Spleen (tissue), 13 donors: ENCODE measurements at places on chromosomes 2 and 18. TPM values are rescaled to one million over a fixed set of nuclear protein-coding genes. Genes with fewer than 3 reads are reported as not detected.

Gene PTPRN
- not detected for total RNA-seq

Gene FIGN
- 11.5 TPM for total RNA-seq

Gene FEV
- total RNA-seq = not detected

Gene ACKR3
- 87.5 TPM for total RNA-seq

Gene RAMP1
- total RNA-seq = 10.0 TPM

Gene ANKRD62
- total RNA-seq = not detected

Gene SIX3
- not detected for total RNA-seq

GRCh38 chr2:207128867-207129266 is 36.9 kb downstream of the KLF7 start:
- peaks cover 16% of the 10 kb centered on the region for H3K4me1 ChIP-seq
- no peak overlapping the region for H3K4me3 ChIP-seq
- H3K36me3 ChIP-seq = peaks cover 5% of the 10 kb centered on the region
- DNase-seq = no peak

GRCh38 chr2:153163055-153163454 is 315.5 kb downstream of the RPRM start:
- no peak for DNase-seq
- H3K27me3 ChIP-seq = no peaks in the 10 kb centered on the region
- H3K36me3 ChIP-seq = no peaks in the 10 kb centered on the region
- H3K27ac ChIP-seq = no peak overlapping the region

DNA sequence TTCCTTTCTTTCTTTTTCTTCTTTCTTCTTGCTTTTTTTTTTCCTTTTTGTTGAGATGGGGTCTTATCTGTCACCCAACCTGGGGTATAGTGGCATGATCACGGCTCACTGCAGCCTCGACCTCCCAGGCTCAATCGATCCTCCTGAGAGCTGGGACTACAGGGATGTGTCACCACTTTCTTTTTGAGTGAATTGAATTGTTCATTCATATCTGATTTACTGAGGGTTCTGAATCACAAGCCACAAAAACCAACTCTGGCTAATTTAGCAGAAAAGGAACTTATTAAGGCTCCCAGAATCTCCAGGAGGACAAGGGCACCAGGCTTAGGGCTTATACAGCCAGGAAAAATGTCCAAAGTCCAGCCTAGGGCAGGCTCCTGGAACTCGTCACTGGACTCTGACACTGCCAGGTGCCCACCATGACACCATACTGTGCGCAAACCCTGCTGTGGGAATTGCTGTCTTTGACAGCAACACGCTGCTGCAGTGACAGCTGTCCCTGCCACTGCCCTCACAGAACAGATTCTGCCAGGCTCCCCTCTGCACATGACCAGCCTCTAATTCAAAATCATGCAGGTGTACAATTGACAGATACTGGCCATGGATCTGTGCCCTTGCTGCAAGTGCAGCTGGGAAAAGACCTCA is 42.9 kb upstream of the EML6 start:
- H3K27ac ChIP-seq = no peak overlapping the region
- no peak for DNase-seq
- no peaks in the 10 kb centered on the region for H3K36me3 ChIP-seq
- no peaks in the 10 kb centered on the region for H3K27me3 ChIP-seq
- H3K4me1 ChIP-seq = peaks cover 11% of the 10 kb centered on the region
- no peak overlapping the region for H3K4me3 ChIP-seq

GRCh38 chr18:47247416-47248114 is 3.9 kb downstream of the SKOR2 start:
- no peaks in the 10 kb centered on the region for H3K36me3 ChIP-seq
- no peak overlapping the region for H3K4me3 ChIP-seq
- H3K27ac ChIP-seq = no peak overlapping the region
- no peaks in the 10 kb centered on the region for H3K4me1 ChIP-seq
- DNase-seq = no peak

DNA sequence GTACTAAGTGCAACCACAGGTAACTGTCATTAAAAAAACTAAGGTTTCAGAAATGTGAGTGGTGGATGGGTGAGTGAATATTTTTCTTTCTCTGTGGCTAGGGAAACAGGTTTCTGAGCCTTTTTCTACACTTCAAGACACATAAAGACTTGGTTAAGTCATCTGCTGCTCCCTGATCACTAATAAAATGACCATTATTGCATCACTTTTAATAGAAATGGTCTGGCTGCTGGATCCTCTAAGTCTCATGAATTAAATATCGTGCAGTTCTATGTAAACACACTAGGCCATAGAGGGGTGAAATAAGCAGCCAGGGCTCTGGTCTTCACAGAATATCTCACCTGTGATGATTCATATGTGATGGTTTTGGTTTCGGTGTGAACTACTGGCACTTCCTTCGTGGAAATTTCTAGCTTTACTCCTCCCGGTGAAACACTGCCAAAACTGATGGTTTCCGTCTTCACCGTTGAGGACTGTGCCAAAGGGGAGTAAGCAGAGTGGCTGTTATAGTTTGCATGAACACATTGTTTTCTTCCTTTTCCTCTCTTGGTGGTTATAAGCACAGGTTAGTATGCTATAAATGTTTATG is 100.4 kb upstream of the ZBTB14 start:
- no peak overlapping the region for H3K27ac ChIP-seq
- H3K4me3 ChIP-seq = no peak overlapping the region
- H3K4me1 ChIP-seq = no peaks in the 10 kb centered on the region
- H3K36me3 ChIP-seq = no peaks in the 10 kb centered on the region
- no peak for DNase-seq
- no peaks in the 10 kb centered on the region for H3K27me3 ChIP-seq

DNA sequence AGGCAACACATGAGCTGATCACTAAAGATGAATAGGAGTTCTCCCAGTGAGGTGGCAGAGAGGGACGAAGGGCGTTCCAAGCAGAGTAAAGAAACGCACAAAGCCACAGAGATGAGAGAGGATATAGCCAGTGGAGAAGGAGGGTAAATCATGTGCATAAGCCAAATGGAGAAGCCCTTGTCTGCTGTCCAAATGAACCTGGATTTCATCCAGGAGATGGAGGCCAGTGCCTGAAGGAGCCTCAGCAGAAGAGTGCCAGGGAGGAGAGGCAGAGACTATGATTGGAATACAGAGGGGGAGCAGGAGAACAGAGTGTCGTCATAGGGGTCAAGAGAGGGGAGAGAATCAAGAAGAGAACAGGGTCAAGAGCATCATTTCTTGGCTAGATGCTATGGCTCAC is 48.9 kb upstream of the STPG4 start:
- no peaks in the 10 kb centered on the region for H3K27me3 ChIP-seq
- H3K4me1 ChIP-seq = peaks cover 31% of the 10 kb centered on the region
- no peak overlapping the region for H3K4me3 ChIP-seq
- no peaks in the 10 kb centered on the region for H3K36me3 ChIP-seq
- no peak for DNase-seq

- H3K27me3 ChIP-seq = no peaks in the 10 kb centered on the region
- no peak overlapping the region for H3K4me3 ChIP-seq
- no peak for DNase-seq
Observed at GRCh38 chr2:151482171-151482725, 72.5 kb downstream of the RIF1 start.

DNA sequence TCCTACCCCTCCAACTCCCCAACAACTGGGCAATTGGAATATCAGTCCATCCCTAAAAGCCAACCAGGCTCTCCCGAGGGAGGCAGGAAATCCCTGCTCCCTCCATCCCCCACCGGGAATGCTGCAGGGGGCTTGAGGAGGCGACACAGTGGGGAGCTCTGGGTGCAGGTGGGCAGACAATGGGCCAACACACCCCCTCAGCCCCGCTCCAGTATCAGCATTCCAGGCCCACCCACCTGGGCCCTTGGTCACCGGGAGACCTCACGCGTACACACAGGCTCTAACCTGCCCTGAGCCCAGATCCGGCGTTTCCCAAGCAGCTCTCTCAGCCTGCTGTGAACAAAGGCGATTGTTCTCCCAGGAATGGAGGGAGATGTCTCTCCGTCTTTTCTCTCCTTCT is 37.6 kb upstream of the FZD7 start:
- no peaks in the 10 kb centered on the region for H3K36me3 ChIP-seq
- no peak overlapping the region for H3K27ac ChIP-seq
- no peak for DNase-seq

DNA sequence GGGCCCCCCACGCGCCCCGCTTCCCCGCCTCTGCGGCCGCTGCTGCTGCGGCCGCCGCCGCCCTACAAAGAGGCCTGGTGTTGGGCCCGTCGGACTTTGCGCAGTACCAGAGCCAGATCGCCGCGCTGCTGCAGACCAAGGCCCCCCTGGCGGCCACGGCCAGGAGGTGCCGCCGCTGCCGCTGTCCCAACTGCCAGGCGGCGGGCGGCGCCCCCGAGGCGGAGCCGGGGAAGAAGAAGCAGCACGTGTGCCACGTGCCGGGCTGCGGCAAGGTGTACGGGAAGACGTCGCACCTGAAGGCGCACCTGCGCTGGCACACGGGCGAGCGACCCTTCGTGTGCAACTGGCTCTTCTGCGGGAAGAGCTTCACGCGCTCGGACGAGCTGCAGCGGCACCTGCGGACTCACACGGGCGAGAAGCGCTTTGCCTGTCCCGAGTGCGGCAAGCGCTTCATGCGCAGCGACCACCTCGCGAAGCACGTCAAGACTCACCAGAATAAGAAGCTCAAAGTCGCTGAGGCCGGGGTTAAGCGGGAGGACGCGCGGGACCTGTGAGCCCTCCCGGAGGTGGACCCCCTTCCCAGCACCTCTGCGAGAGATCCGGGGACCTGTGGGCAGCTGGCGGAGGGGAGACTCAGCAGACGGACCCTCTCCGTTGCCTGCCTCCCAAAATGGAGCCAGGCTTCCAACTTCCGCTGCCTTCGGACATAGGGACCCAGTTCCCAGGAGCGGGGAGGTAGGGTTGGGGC is 1.9 kb downstream of the SP5 start:
- peak; percentile 80 for DNase-seq
- no peak overlapping the region for H3K27ac ChIP-seq
- H3K4me1 ChIP-seq = peaks cover 60% of the 10 kb centered on the region
- H3K27me3 ChIP-seq = peaks cover 94% of the 10 kb centered on the region
- no peaks in the 10 kb centered on the region for H3K36me3 ChIP-seq

- peaks cover 19% of the 10 kb centered on the region for H3K36me3 ChIP-seq
- H3K4me1 ChIP-seq = no peaks in the 10 kb centered on the region
- no peaks in the 10 kb centered on the region for H3K27me3 ChIP-seq
- no peak for DNase-seq
- no peak overlapping the region for H3K4me3 ChIP-seq
Observed at GRCh38 chr2:221442128-221442527, 130.0 kb downstream of the EPHA4 start.

GRCh38 chr2:48343571-48344440 is 186.1 kb upstream of the STON1 start:
- H3K36me3 ChIP-seq = peaks cover 29% of the 10 kb centered on the region
- no peak overlapping the region for H3K4me3 ChIP-seq
- peak overlapping the region; percentile 75 for H3K27ac ChIP-seq
- peaks cover 76% of the 10 kb centered on the region for H3K4me1 ChIP-seq
- no peaks in the 10 kb centered on the region for H3K27me3 ChIP-seq
